Naive thymus-derived CD8-positive, alpha-beta T cell (primary cell): ENCODE measurements at places on chromosomes 4 and X.

GRCh38 chrX:72539822-72540221 is 32.8 kb downstream of the HDAC8 start:
- DNase-seq = no peak

- DNase-seq = no peak
Measured at GRCh38 chr4:53599632-53600031, 8.3 kb upstream of the LNX1 start.

- no peak for DNase-seq
Measured at GRCh38 chrX:67546496-67547423, 2.9 kb downstream of the AR start.

GRCh38 chrX:12065251-12065650 is 73.0 kb upstream of the FRMPD4 start:
- DNase-seq = no peak
